Kidney (tissue), 22 donors: ENCODE measurements at places on chromosomes 7 and 10. TPM values are rescaled to one million over a fixed set of nuclear protein-coding genes. Genes with fewer than 3 reads are reported as not detected.
A peak's percentile ranks its signal among the peaks of the same experiment; 100 is the strongest.

- DNase-seq, result no peak
Observed at GRCh38 chr10:88379575-88379974, 203.5 kb downstream of the RNLS start.

Gene WEE2
- 0.13 TPM for polyA plus RNA-seq

GRCh38 chr7:142523821-142524460, 225.3 kb upstream of the PRSS1 start:
- no peak for DNase-seq

GRCh38 chr7:28203508-28204240, 23.1 kb upstream of the JAZF1 start:
- DNase-seq, result no peak

Gene STEAP4
- polyA plus RNA-seq, result 3.4 TPM

DNA sequence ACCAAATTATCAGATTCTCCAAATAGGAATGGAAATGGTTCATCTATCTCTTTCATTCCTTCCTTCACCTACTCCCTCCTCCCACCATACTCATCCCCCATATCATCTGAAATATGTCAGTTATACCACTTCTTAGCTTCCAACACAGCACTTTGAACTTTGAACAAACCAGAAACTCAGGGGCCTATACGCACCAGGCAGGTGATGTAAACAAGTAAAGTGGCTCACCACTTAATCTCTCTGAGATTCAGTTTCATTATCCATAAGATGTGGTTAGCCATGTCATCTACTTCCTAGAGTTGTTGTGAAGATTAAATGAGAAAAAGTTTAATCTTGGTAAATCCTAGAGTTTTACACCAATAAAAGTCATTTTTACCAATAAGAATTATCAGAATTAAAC, 65.9 kb upstream of the LRRN3 start:
- DNase-seq, result no peak

- no peak for DNase-seq
Observed at GRCh38 chr7:39301543-39301942, 264.7 kb upstream of the YAE1 start.

GRCh38 chr7:75866489-75867389, 12.1 kb upstream of the RHBDD2 start:
- peak; percentile 80 for DNase-seq

Gene TCAF2
- 1.3 TPM for polyA plus RNA-seq

Gene PRR15
- 27.5 TPM for polyA plus RNA-seq

DNA sequence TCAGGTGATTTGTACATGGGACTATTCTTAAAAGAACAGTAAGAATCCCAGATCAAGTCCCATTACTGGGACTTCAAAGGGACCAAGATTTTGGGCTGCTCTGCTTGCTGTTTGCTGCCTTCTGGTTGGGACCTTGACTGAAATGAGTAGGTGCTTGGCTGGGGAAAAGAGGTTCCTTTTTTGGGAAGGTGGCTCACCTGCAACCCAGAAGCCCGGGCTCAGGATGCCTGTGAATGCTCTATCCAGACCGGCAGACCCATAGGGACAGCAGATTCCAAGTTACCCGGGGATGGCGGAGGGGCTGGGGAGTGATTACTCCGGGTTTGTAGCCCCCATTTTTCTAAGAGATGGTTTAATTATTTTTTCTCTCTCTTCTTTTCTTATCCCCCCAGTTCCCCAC, 104.0 kb downstream of the CPXM2 start:
- no peak for DNase-seq

- DNase-seq, result no peak
Observed at GRCh38 chr7:150420242-150420641, 30.2 kb upstream of the GIMAP8 start.

DNA sequence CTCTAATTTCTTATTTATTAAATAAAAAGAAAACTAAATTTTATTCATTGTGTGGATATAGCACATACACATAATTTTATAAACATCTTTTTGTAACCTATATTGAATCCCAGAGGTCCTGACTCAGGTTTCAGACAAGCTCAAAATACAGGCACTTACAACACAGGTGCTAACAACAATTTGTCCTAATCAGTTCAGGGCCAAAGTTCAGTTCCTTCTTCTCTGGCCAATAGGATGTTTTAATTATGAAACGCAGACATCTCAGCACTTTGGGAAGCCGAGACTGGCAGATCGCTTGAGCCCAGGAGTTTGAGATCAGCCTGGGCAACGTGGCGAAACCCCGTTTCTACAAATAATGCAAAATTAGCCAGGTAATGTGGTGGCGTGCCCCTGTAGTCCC, 15.0 kb downstream of the RPA3 start:
- no peak for DNase-seq

- DNase-seq, result no peak
Observed at GRCh38 chr7:98303906-98304305, 22.4 kb downstream of the BRI3 start.

Gene CALU
- 32.9 TPM for polyA plus RNA-seq

Gene NEURL1
- polyA plus RNA-seq, result 1.2 TPM

GRCh38 chr10:91115618-91116390, 104.7 kb upstream of the PCGF5 start:
- no peak for DNase-seq

Gene ELMO1
- polyA plus RNA-seq, result 6.0 TPM

Gene COL13A1
- 4.0 TPM for polyA plus RNA-seq

Gene DYDC2
- 0.22 TPM for polyA plus RNA-seq

DNA sequence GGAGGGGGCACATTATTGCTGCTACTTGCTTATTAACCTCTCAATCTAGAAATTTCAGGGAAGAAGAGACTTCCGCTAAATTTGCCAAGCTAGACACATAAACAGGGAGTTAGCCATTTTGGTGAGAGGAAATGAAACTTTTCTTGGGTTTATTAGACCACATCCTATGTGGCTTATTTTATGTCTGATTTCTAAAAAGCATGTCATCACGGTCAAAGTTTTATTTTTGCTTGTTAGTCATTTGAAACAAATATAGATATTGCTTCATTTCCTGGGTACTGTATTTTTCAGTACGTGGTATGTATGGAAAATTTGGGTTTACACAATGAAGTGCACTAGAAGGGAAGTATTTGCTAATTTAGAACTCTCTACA, 144.1 kb downstream of the TCF7L2 start:
- DNase-seq, result no peak

Gene ASAH2
- 0.45 TPM for polyA plus RNA-seq
